ENCODE measurements at places on chromosomes 5 and 9.
A peak's percentile ranks its signal among the peaks of the same experiment; 100 is the strongest.

- no peak for DNase-seq
These were observed 267.4 kb upstream of the VLDLR start for GRCh38 chr9:2354216-2354615.

DNA sequence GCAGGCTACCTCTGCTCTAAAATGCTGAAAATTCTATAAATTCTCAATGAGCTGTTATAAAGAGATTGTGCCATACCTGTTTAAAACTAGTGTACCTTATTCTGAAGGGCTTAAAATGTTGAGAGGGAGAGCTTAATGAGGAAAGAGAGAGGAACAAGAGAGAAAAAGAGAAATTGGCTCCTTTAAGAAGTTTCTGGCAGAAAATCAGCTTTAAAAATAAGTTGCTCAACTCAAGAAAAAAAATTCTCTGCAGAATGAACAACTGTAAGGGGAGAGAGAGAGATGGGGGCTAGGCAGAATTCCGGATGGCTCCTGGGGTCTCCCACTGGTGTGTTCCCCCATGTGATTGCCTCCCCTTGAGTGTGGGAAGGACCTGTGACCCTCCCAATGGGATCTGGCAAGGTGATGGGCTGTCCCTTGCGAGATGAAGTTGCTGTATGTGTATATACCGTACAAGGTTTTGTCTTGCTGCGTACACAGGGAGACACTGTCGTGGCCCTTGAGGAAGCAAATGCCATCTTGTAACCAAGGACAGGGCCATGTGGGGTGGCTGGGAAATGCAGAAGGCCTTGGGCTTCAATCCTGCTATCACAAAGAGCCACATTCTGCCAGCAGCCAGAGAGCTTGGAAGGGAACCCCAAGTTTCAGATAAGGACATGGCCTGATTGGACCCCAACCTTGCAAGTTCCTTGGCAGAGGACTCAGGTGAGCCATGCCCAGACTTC lies 64.3 kb upstream of the S1PR3 start:
- no peak for DNase-seq

GRCh38 chr5:76870046-76870445 lies 20.2 kb downstream of the S100Z start:
- no peak for DNase-seq

DNA sequence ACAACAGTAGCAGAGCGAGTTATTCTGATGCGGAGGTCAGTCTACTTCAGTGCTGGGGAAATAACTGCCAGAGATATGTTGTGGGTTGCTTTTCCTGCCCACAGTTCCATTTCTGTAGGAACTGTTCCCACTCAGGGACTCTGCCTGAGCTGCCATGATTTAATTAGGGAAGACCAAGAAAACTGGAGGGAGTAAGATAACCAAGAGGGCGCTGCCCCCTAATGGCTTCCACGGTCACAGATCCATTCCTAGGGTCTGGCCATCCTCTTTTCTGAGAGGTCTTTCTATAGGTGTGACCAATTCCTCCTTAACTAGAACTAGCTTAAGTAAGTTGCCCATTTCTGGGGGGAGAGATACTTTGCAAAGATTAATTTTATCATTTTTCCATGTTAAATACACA lies 125.9 kb downstream of the APBA1 start:
- DNase-seq, result peak; percentile 7

DNA sequence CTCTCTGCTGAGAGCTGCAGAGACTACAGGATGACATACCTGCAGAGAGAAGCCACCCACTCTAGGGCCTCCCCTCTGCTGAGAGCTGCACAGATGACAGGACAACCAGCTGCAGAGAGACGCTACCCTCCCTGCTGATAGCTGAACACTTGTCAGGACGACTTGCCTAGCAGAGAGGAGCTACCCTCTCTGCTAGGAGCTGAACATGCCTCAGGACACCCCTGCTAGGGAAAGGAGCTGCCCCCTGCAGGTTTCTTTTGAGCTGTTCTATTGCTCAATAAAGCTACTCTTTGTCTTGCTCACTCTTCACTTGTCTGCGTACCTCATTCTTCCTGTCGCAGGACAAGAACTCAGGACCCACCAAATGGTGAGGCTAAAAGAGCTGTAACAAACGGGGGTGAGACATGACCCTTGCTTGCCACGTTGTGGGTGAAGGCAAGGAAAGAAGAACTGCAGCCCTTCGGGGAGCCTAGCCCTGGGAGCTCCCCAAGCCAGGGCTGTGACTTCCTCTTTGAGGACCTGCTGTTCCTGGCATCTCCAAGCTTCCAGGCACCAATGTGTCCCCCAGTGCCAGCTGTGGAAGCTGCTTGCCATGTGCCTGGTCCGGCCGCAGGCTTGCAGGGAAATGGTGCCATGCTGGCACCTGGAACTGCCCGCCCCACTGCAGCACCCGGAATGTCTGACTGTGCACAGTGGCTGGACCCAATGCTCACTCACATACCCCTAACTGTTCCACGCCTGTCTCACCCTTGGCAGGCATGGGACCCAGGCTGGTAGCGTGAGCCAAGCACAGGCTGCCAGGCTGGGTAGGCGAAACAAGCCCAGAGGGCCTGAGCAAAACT lies 5.1 kb upstream of the TESK1 start:
- DNase-seq, result no peak

- no peak for DNase-seq
These were observed 34.0 kb downstream of the DAP start for GRCh38 chr5:10726913-10727517.

- DNase-seq, result peak; percentile 4
These were observed 232.2 kb downstream of the SYK start for GRCh38 chr9:91033797-91034196.

DNA sequence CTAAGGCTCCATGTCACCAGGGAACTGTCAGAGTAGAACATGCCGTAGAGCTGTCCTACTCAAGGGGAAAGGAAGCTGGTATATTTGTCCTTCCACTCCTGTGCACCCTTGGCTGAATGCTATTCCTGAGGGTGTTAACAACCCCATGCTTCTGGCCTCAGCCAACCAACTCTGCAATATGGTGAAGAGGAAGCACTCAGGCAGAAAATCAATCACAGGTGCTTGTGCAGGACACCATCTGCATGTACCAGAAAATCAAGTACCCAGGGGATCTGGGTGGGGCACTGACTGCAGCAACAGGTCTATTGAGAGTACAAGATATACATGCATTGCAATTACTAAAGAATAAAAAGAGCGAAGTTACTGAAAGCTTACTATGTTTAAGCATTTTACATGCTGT lies 51.4 kb upstream of the NEK6 start:
- no peak for DNase-seq

GRCh38 chr5:161446655-161447054 lies 99.9 kb downstream of the GABRB2 start:
- DNase-seq, result no peak

DNA sequence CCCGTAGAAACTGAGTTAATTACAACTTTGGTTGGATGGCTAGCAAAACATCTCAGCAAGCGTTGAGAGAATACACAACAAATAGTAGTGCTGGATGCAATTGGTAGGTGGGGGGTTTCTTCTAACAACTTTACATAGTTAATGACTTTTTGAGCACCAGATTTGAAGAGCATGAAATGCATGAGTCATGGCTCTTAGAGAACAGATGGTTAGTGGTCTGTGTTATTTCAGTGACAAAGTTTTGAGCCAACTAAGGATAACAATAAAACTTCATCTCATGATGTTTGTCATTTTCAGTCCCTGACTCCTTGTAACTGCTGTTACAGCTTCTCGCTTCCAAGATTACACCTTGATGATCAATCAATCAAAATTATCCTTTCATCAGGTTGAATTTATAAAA lies 399.0 kb upstream of the BRINP1 start:
- no peak for DNase-seq

DNA sequence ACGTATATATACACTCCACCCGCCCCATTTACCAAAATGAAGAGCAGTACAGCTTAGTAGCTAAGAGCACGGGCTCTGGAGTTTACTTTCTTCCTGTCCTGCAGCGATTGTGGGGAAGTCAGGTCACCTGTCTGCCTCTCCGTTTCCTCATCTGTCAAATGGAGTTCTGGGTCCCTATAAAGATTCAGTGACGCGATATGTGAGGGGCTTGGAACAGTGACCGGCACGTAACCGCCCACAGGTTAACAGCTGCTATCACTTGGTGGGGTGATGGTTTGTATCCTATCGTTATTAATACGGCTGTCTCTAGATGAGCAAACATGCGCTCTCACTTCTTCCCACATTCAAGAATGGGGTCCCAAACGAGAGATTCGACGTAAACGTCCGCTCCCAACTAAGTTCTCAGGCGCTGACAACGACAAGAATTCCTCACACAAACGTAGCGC lies 426 bp downstream of the FAM114A2 start:
- peak; percentile 3 for DNase-seq

- DNase-seq, result no peak
These were observed 19.0 kb upstream of the PHYHD1 start for GRCh38 chr9:128901822-128902221.

DNA sequence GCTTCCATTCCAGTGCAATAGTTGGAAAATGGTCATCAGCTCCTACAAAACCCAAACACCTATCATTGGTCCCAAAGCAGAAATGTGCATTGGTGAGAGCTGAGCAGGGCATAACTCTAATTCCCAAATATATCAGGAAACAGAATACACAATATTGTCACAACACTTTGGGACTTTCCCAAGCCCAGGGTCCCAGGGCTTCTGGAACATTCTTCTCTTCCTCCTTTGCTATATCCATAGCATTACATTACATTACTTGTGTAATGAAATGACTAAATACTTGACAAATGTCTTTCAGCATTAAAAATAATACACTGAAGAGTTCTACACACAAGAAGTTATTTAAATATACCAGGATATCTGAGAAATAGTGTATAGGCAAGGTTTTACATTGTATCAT lies 45.6 kb downstream of the LIX1 start:
- no peak for DNase-seq

- no peak for DNase-seq
These were observed 189.8 kb downstream of the DRD1 start for GRCh38 chr5:175254155-175254554.

DNA sequence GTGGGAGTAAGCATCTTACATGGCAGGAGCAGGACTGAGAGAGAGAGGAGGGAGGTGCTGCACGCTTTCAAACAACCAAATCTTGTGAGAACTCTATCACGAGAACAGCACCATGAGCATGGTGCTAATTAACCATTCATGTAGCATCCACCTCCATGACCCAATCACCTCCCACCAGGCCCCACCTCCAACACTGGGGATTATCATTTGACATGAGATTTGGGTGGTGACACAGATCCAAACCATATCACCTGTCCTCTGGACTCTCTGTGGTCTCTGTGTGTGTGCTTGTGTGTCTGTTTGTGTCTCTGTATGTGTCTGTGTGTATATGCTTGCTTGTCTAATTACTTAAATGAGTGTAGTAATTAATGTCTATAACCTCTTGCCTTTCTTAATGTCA lies 31.1 kb downstream of the SEC61B start:
- no peak for DNase-seq
